ENCODE measurements at places on chromosomes 12 and 14. TPM values are rescaled to one million over a fixed set of nuclear protein-coding genes. Genes with fewer than 3 reads are reported as not detected.
A peak's percentile ranks its signal among the peaks of the same experiment; 100 is the strongest.

GRCh38 chr12:104680070-104680469 is 223.3 kb downstream of the CHST11 start:
- no peak for DNase-seq
- H3K4me3 ChIP-seq = no peak overlapping the region
- peaks cover 34% of the 10 kb centered on the region for H3K4me1 ChIP-seq
- no peak overlapping the region for H3K27ac ChIP-seq

GRCh38 chr14:82595466-82595865 is 1061.8 kb upstream of the SEL1L start:
- H3K36me3 ChIP-seq = no peaks in the 10 kb centered on the region
- no peaks in the 10 kb centered on the region for H3K4me1 ChIP-seq
- no peak overlapping the region for H3K27ac ChIP-seq
- H3K27me3 ChIP-seq = no peaks in the 10 kb centered on the region
- DNase-seq = no peak
- H3K4me3 ChIP-seq = no peak overlapping the region

- no peak for DNase-seq
- no peak overlapping the region for H3K4me3 ChIP-seq
- no peak overlapping the region for H3K27ac ChIP-seq
- H3K4me1 ChIP-seq = peaks cover 28% of the 10 kb centered on the region
- H3K36me3 ChIP-seq = no peaks in the 10 kb centered on the region
Measured at GRCh38 chr12:57456145-57456700, 1.1 kb downstream of the INHBE start.

GRCh38 chr12:87096082-87096585 is 839.9 kb upstream of the MGAT4C start:
- H3K27me3 ChIP-seq = no peaks in the 10 kb centered on the region
- DNase-seq = no peak
- no peaks in the 10 kb centered on the region for H3K4me1 ChIP-seq
- H3K36me3 ChIP-seq = no peaks in the 10 kb centered on the region

The MAP3K9 gene
- total RNA-seq = 1.6 TPM

The EIF2B1 gene
- total RNA-seq = 60.0 TPM

The CDH24 gene
- 1.4 TPM for total RNA-seq

GRCh38 chr14:52792097-52792415 is 649 bp upstream of the GNPNAT1 start:
- DNase-seq = no peak
- no peaks in the 10 kb centered on the region for H3K4me1 ChIP-seq
- H3K27me3 ChIP-seq = no peaks in the 10 kb centered on the region
- peak overlapping the region; percentile 67 for H3K4me3 ChIP-seq
- H3K36me3 ChIP-seq = no peaks in the 10 kb centered on the region

- no peaks in the 10 kb centered on the region for H3K36me3 ChIP-seq
- H3K4me3 ChIP-seq = no peak overlapping the region
- no peak for DNase-seq
- H3K4me1 ChIP-seq = no peaks in the 10 kb centered on the region
- H3K27ac ChIP-seq = no peak overlapping the region
Measured at GRCh38 chr12:70692681-70693288, 55.6 kb upstream of the PTPRB start.

DNA sequence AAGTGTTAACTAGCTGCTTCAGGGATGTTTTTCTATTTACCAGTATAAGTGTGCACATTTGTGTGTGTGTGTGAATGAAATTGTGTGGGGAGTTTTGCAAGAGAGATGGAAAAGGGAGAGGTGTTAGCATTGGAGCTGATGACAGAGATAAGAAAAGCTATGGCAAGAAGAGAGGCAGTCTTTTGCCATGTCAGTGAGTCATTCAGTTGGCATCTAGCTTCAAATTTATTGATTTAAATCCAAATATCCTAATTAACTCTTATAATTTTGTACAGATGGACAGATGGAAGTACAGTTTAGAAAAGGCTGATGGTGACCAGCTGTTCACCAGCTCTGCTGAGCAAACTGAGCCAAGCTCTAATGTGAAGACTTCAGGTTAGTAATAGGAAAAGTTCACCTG is 3.3 kb upstream of the BHLHE41 start:
- DNase-seq = no peak
- peaks cover 22% of the 10 kb centered on the region for H3K4me1 ChIP-seq
- H3K27me3 ChIP-seq = no peaks in the 10 kb centered on the region

DNA sequence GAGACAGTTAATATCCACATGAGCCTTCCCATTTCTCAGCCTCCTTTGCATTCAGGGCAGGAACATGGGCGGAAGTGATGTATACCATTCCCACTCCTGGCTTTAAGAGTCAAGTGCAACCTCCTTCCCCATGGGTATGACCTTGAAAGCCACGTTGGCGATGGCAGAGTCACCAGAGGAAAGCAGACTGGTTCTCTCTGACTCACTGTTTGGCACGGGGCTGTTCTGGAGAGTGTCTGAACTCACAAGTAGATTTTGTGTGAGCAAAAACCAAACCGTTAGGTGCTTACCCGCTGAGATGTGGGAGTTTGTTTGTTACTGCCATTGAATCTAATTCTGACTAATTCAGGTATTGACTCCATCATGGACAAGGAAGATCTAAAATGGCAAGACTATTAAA is 36.7 kb upstream of the PZP start:
- peaks cover 8% of the 10 kb centered on the region for H3K4me1 ChIP-seq
- H3K27ac ChIP-seq = no peak overlapping the region
- H3K4me3 ChIP-seq = no peak overlapping the region
- DNase-seq = no peak

DNA sequence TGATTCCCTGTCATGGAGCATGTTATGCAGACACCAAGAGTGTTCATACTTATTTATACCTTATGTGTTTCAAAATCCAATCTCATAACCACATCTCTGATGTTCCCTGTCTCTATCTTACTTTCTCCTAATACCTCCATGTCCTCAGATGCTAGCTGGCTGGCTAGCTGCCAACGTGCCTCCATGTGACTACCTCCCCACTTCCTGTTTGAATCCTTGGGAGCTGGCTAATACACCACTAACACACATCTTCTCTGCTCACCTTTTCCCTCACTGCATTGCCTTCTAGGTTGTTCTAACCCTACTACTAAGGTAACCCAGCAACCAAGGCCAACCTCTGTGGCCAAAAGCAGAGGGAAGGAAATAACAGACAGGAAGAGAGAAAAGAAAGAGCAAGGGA is 27.3 kb downstream of the TTC5 start:
- no peaks in the 10 kb centered on the region for H3K4me1 ChIP-seq
- no peaks in the 10 kb centered on the region for H3K27me3 ChIP-seq
- H3K27ac ChIP-seq = no peak overlapping the region
- no peak for DNase-seq

The KCNA5 gene
- 74.6 TPM for total RNA-seq

- H3K4me1 ChIP-seq = no peaks in the 10 kb centered on the region
- no peak for DNase-seq
- no peak overlapping the region for H3K4me3 ChIP-seq
- H3K27me3 ChIP-seq = no peaks in the 10 kb centered on the region
- H3K36me3 ChIP-seq = no peaks in the 10 kb centered on the region
Measured at GRCh38 chr12:117208206-117208605, 17.9 kb upstream of the FBXO21 start.

- peak overlapping the region; percentile 51 for H3K4me3 ChIP-seq
- DNase-seq = no peak
- no peaks in the 10 kb centered on the region for H3K36me3 ChIP-seq
- H3K27ac ChIP-seq = peak overlapping the region; percentile 71
- H3K4me1 ChIP-seq = no peaks in the 10 kb centered on the region
Measured at GRCh38 chr12:121590476-121591143, 9.8 kb upstream of the KDM2B start.

The PTGER2 gene
- 1.5 TPM for total RNA-seq

DNA sequence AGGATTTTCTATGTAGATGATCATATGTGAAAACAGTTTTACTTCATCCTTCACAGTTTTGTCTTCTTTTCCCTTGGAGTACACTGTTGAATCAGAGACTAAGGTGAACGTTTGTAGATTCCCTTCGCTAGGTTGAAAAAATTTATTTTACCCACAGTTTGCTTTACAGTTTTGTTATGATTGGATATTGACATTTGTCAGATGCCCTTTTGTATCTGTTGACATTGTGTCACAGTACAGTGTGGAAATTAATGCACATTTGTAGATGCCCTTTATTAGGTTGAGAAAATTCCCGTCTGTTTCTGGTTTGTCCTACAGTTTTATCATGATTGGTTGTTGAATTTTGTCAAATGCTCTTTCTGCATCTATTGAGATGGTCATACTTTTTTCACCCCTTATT is 13.3 kb downstream of the G2E3 start:
- H3K27ac ChIP-seq = no peak overlapping the region
- H3K4me3 ChIP-seq = no peak overlapping the region
- no peaks in the 10 kb centered on the region for H3K4me1 ChIP-seq
- no peaks in the 10 kb centered on the region for H3K27me3 ChIP-seq
- DNase-seq = no peak

The KLRC2 gene
- total RNA-seq = not detected

The SEC23A gene
- total RNA-seq = 85.1 TPM

The PTPN21 gene
- total RNA-seq = 22.4 TPM

The CLEC7A gene
- total RNA-seq = 4.2 TPM

Data from right atrium auricular region (tissue), 2 donors.